Fibroblast of lung (primary cell): ENCODE measurements at places on chromosomes 5 and 9.

GRCh38 chr5:98069876-98070512 is 703.5 kb upstream of the RGMB start:
- no peaks in the 10 kb centered on the region for H3K36me3 ChIP-seq
- no peak overlapping the region for H3K4me3 ChIP-seq
- H3K27ac ChIP-seq: no peak overlapping the region
- no peaks in the 10 kb centered on the region for H3K27me3 ChIP-seq
- H3K4me1 ChIP-seq: no peaks in the 10 kb centered on the region

- H3K27me3 ChIP-seq: no peaks in the 10 kb centered on the region
- peak overlapping the region; percentile 22 for H3K4me3 ChIP-seq
- peak; percentile 97 for DNase-seq
- peaks cover 5% of the 10 kb centered on the region for H3K4me1 ChIP-seq
- peak overlapping the region; percentile 68 for H3K27ac ChIP-seq
These were observed 33.1 kb downstream of the FANCC start for GRCh38 chr9:95284162-95285080.

GRCh38 chr9:35842795-35843194 is 13.8 kb downstream of the TMEM8B start:
- peaks cover 1% of the 10 kb centered on the region for H3K36me3 ChIP-seq
- peaks cover 15% of the 10 kb centered on the region for H3K4me1 ChIP-seq
- no peak overlapping the region for H3K27ac ChIP-seq
- no peak for DNase-seq

DNA sequence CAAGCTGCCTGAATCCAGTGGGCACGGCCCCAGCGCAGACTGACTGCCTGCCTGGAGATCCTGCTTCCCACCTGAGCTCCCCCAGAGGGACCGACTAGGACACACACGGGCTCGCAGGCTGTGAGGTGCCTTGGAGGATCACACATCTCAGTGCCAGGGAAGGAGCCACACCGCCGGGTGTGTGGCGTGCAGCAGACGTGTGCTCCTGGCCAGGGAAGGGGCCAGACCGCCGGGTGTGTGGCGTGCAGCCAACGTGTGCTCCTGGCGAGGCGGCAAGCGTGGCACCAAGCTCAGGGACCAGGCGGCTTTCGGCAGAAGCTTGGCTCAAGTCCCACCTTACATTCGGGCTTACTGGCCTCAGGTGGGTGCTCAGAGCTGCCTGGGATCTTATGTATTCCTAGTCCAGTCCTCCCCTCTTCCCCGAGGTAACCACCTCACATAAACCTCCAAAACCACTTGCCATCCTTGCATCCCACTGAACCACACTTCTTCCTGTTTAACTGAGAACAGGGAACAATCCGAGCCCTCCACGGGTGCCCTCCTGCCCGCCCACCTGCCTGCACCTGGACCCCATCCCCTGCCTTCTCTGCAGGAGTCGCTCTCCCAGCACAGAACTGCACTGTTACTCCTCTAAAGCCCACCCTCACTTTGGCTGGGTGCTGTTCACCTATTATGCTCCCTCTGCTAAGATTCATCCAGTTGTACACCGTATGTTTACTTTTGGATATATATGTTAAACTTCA is 22.4 kb upstream of the MRNIP start:
- no peaks in the 10 kb centered on the region for H3K27me3 ChIP-seq
- no peaks in the 10 kb centered on the region for H3K4me1 ChIP-seq
- peaks cover 11% of the 10 kb centered on the region for H3K36me3 ChIP-seq
- H3K27ac ChIP-seq: no peak overlapping the region
- no peak for DNase-seq

DNA sequence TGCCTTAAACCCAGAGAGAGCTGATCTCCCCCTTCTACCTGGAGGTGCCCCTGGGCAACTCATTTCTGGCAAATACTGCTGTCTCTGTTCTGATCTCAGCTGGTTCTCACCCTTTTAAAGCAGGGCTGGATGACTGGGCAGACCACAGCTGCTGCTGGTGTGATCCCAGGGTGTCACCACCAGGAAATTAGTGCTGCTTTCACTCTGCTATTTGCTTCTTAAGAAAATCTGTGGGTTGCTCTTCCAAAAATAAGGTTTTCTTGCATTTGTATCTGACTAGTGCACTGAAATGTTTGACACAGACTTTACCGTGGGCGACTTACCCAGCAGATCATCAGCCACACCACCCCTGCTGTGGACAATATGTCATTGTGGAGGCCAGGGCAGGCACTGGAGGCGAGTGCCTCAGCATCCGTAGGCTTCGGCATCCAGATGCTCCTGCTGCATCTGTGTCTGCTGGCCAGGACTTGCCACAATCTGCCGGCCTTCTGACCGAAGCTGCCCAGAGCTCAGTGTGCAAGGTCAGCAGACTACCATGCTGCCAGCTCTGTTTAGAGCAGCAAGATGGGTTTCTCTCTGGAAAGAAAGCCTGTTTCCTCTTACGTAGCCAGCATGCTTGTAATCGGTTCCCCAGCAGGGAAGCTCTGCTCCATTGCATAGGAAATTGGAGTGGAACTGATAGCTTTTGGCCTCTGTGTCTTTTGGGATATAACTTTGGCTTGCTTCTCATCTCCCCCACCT is 13.6 kb downstream of the ARHGAP26 start:
- H3K36me3 ChIP-seq: no peaks in the 10 kb centered on the region
- no peaks in the 10 kb centered on the region for H3K27me3 ChIP-seq
- H3K27ac ChIP-seq: no peak overlapping the region
- peak; percentile 4 for DNase-seq
